ENCODE measurements at places on chromosomes 11 and 22.

DNA sequence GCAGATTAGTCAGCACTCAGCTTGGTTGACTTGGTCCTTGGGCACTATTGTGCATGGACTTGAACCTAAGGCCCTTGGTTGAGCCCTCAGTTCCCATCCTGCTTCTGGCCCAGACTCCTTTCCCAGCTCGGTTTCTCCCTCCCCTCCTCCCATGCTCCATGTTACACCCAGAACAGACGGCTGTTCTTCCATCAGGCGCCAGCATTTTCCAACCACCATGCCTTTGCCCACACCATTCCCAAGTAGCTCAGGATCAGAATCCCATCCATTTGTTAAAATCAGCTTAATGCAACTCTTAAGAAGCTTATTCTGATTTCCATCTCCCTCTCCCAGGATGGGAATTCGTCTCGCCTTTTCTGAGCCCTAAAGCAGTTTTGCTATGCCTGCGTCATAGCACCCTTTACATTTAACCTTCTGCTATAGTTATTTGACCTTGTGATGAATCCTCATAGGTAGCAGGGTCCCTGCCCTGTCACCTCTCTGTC, 110.7 kb downstream of the MICAL2 start:
- no peak for DNase-seq

DNA sequence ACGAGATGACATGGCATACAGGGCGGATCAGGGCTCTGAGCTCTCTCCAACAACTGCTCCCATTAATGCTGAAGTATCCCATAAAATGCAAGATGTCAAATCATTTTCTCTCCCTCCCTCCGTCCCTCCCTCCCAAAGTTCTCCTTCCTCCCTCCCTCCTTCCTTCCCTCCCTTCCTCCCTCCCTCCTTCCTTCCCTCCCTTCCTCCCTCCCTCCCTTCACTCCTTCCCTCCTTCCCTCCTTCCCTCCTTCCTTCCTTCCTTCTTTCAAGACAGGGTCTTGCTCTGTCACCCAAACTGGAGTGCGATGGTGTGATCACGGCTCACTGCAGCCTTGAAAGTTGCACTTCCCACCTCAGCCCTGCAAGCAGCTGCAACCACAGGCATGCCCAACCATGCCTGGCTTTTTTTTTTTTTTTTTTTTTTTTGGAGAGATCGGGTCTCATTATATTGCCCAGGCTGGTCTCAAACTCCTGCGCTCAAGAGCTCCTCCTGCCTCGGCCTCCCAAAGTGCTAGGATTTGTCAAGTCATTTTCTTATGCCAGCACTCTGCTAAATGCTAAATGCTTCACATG, 38.2 kb downstream of the TXN2 start:
- no peak for DNase-seq

GRCh38 chr22:40875111-40875510, 13.2 kb upstream of the DNAJB7 start:
- DNase-seq = no peak

DNA sequence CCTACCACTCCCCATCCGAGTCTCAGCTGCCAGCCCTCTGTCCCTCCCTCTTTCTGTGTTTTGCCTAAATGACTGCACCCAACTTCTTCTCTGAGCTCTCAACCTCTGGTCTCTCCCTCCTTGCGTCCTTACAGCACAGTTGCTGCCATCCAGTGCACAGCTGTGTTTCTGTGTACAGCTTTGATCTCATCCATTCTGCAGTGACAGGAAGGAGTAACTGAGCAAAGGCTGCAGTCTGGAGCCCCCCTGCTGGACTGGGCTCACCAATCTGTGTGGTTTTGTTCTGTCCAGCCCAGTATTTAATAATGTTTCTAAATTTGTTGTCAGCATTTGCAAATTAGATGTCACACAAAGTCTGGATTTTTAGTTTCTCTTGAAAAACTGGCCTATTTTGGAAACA, 43.8 kb downstream of the PRR5L start:
- DNase-seq = no peak

GRCh38 chr11:73808052-73808451, 20.4 kb downstream of the MRPL48 start:
- no peak for DNase-seq
